ENCODE measurements at places on chromosomes 5 and 9. TPM values are rescaled to one million over a fixed set of nuclear protein-coding genes. Genes with fewer than 3 reads are reported as not detected.

DNA sequence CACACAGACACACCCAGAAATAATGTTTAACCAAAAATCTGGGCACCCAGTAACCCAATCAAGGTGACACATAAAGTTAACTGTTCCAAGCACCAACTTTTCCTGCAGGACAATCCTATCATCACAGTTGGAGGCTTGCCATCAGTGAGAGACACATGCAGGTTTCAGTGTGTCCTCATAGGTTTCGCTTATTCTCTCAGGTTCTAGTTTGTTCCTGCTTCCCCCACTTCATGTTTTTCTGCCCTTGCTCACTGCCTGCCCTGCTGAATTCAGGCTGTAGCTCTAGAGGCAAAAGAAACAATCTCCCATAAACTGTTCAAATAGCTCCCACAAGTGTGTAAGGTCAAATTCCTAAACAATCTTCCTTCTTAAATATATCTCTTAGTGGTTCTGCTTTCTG lies 20.0 kb upstream of the SHISAL2B start:
- DNase-seq = no peak

GRCh38 chr5:1042626-1043025 lies 34.0 kb downstream of the NKD2 start:
- no peak for DNase-seq

LCNL1 gene
- not detected for total RNA-seq

GRCh38 chr9:135409286-135410200 lies 70.0 kb upstream of the PPP1R26 start:
- DNase-seq = peak; percentile 35

GRCh38 chr5:78644741-78645300 lies 3.8 kb downstream of the LHFPL2 start:
- DNase-seq = no peak

GRCh38 chr5:42884326-42884725 lies 72.6 kb upstream of the SELENOP start:
- no peak for DNase-seq

- no peak for DNase-seq
Measured at GRCh38 chr9:133378408-133378962, 2.3 kb downstream of the STKLD1 start.

DNA sequence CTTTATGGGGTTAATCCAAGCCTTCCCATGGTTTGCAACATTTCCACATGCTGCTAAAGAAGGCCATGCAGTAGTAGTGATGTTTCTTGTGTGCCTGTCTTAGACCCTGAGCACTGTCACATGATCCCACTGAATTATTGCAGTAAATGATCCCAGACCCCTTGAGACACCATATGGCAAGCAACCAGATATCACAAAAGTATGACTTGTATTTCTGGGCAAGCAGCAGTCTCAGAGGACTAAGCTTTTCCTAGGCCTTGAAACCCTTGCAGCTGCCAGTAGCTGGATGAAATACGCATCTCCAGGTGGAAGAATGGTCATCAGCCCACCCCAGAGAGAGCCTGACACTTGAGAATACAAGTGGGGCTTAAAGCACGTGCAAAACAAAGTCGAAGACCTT lies 41.8 kb downstream of the CDO1 start:
- no peak for DNase-seq

PKD2L2 gene
- not detected for total RNA-seq

PIP5KL1 gene
- 2.7 TPM for total RNA-seq

ARL14EPL gene
- total RNA-seq = not detected
